ENCODE measurements at places on chromosomes 3 and 15.

GRCh38 chr3:104133630-104134029, 1233.1 kb upstream of the ALCAM start:
- no peak overlapping the region for H3K27ac ChIP-seq
- H3K4me1 ChIP-seq = no peaks in the 10 kb centered on the region
- no peak overlapping the region for H3K4me3 ChIP-seq
- no peaks in the 10 kb centered on the region for H3K36me3 ChIP-seq
- H3K27me3 ChIP-seq = no peaks in the 10 kb centered on the region

- H3K4me1 ChIP-seq = peaks cover 26% of the 10 kb centered on the region
- no peak for DNase-seq
- no peak overlapping the region for H3K4me3 ChIP-seq
- no peak overlapping the region for H3K27ac ChIP-seq
- H3K36me3 ChIP-seq = no peaks in the 10 kb centered on the region
These were observed 10.0 kb upstream of the ST6GAL1 start for GRCh38 chr3:186920301-186920700.

- no peaks in the 10 kb centered on the region for H3K27me3 ChIP-seq
- no peak overlapping the region for H3K27ac ChIP-seq
- no peaks in the 10 kb centered on the region for H3K36me3 ChIP-seq
- no peaks in the 10 kb centered on the region for H3K4me1 ChIP-seq
- no peak for DNase-seq
- no peak overlapping the region for H3K4me3 ChIP-seq
These were observed 613.3 kb upstream of the GOLIM4 start for GRCh38 chr3:168709073-168709472.

DNA sequence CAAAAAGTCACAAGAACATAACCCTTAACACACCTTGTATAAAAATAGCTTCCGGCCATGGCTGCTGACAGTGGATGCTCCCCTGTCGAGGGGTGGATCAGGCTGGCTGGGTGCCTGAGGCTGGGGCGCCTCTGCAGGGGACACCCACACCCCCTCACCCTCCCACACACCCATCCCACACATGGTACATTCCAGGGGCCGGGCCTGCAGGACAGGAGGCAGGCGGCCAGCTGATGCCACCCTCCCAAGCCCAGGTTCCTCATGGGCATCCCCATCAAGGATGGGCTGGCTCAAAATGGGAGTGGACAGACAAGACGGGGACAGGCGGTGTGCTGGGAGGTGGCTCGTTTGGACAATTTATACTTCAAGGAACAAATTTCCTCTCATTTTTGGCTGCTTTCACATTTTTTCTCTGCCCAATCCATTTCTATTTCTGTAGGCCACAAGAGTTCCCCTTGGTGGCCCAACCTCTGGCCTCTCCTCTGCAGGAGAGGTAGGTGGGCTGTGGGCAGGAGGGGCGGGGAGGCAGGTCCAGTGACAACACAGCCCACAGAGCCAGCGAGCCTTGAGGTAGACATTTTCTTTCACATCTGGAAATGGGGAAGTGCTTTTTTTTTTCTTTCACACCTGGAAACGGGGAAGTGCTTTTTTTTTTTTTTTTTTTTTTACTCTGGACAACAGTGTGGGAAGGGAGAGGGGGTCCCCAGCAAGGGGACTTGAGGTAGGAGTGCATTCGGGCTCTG, 23.3 kb downstream of the RNU5B-1 start:
- no peak overlapping the region for H3K4me3 ChIP-seq
- no peaks in the 10 kb centered on the region for H3K4me1 ChIP-seq
- peaks cover 36% of the 10 kb centered on the region for H3K27me3 ChIP-seq
- DNase-seq = no peak
- no peak overlapping the region for H3K27ac ChIP-seq

GRCh38 chr15:76203346-76204108, 107.7 kb downstream of the ETFA start:
- DNase-seq = no peak
- no peaks in the 10 kb centered on the region for H3K4me1 ChIP-seq
- H3K27ac ChIP-seq = peak overlapping the region; percentile 62

- DNase-seq = no peak
- no peak overlapping the region for H3K4me3 ChIP-seq
- H3K27ac ChIP-seq = no peak overlapping the region
- H3K4me1 ChIP-seq = no peaks in the 10 kb centered on the region
- no peaks in the 10 kb centered on the region for H3K27me3 ChIP-seq
These were observed 409.8 kb downstream of the ROBO2 start for GRCh38 chr3:77449459-77450350.

GRCh38 chr3:194504861-194505260, 18.1 kb upstream of the ATP13A3 start:
- H3K4me3 ChIP-seq = no peak overlapping the region
- no peak overlapping the region for H3K27ac ChIP-seq
- no peaks in the 10 kb centered on the region for H3K36me3 ChIP-seq
- DNase-seq = no peak
- H3K4me1 ChIP-seq = no peaks in the 10 kb centered on the region

DNA sequence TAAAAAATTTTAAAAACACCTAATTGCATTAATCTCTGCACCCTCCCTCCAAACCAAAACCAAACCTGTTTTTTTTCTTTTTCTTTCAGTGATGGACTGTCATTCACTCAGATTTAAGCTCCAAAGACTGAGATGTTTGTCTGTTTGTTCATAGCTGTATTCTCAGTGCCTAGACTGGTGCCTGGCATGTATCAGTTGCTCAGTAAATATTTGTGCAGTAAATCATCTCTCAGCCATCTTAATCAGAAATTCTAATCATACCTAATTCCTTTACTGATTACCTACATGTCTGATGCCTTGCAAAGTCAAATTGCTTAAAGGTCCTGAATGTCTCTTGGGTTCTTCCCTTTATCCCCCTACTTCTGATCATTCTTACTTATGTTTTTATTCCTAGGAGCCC, 138.8 kb downstream of the ZNF609 start:
- peak overlapping the region; percentile 44 for H3K27ac ChIP-seq
- peaks cover 59% of the 10 kb centered on the region for H3K4me1 ChIP-seq
- H3K27me3 ChIP-seq = no peaks in the 10 kb centered on the region
- H3K4me3 ChIP-seq = no peak overlapping the region

DNA sequence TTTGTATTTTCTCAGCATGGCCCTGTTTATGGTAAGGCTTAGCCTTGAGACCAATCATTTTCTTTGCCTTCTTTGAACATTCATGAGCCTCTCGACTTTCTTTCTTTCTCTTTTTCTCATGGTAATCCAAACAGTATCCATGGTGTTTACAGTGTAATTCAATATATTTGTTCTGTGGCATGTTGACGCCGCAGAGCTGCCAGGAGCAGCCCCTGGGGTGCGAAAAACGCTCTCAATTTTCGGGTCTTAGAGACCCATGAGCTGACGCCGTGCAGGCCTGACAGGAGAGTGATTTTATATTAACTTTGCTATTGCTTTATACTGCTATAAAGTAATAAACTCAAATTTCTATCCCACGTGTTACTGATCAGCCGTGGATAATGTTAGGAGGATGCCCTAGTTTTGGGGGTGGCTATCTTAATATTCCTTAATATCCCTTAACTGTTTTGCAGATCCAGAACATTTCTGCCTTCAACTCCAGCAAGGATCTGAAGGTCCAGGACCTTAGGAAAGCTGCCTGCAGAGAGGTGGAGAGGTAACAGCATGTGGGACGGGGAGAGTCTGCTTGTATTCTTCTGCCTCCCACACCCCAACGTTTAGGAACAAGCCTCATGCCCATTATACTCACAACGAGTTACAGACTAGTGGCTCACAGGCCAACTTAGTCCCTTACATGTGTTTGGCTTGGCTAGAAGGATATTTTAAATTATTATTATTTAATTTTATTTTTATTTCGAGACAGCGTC, 29.3 kb upstream of the MYO1E start:
- no peak overlapping the region for H3K27ac ChIP-seq
- H3K36me3 ChIP-seq = peaks cover 1% of the 10 kb centered on the region
- no peak overlapping the region for H3K4me3 ChIP-seq

DNA sequence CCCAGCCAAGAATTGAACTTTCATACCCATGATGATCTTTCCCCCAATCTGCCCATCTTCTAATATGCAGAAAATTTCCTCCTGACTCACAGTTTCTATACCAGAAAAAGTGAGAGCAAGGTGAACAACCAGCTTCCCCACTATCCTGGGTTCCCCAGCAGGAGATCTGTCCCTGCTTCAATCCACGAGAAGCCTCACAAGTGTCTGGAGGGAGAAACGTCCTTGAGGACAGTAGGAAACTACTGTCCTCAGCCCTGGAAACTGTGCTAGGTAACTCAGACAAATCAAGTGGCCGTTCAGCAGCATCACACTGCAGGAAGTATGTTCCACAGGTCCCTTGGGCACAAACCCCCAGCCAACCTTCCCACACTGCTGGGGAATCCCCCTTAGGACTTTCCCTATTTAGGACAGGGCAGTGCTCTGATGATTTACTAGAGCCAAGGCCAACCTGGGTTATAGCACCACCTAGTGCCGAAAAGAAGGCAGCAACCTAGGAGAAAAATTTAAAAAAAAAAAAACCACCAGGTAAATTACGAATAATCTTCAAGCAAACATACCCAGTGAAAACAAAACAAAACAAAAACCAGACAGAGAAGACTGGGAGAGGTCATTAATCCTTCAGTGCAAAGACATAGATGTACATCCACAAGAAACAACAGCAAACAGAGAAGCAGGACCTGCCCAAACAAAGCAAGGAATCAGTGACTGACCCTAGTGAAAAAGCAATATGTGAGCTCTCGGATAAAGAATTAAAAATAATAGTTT, 36.0 kb downstream of the MORC1 start:
- H3K36me3 ChIP-seq = no peaks in the 10 kb centered on the region
- H3K4me1 ChIP-seq = no peaks in the 10 kb centered on the region
- H3K27me3 ChIP-seq = peaks cover 69% of the 10 kb centered on the region
- DNase-seq = no peak
- H3K27ac ChIP-seq = no peak overlapping the region
- H3K4me3 ChIP-seq = no peak overlapping the region

GRCh38 chr15:71396536-71397125, 281.4 kb downstream of the THSD4 start:
- peaks cover under 1% of the 10 kb centered on the region for H3K36me3 ChIP-seq
- H3K27me3 ChIP-seq = peaks cover 33% of the 10 kb centered on the region
- H3K4me1 ChIP-seq = no peaks in the 10 kb centered on the region
- DNase-seq = no peak

DNA sequence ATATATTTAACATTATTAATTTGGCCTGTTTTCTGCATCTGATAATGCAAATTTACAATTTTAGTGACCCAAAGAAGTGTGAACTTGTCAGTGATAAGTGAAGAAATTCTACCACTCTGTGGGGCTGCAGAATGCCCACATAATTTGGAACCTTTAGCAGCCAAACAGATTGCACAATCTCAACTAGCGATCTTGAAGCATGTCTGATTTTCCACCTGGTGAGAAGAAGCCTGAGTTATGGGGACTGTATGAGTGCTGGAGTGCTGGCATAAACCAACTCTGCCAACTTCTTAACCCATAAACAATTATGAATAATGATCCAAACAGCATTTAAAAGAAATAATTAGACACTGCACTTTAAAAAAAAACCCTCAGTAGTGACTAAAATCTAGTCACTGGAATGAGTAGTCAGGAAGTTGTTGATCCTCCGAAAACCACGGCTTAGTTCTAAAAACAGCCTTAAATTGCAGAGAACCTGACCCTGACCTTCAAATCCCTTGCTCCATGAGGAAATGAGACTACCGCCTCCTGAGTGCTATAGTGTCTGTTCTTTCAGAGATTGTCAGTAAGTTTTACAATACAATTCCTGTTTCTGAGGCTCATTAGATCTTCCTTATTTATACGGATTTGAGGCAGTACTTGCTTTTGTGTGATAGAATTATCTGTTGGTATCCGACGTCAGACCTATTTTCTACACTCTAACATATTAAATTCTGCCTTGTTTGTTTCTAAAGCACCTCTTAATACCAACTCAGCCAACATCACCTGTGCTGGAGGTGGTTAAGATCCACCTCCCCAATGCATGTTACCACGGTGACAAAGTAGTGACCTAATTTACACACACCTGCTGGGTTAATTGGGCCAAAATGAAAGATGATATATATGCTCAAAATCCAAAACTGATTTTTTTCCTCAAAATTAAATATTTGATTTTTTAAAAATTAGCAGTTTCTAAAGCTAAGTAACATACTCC, 267.7 kb downstream of the ZBTB20 start:
- no peak overlapping the region for H3K4me3 ChIP-seq
- no peaks in the 10 kb centered on the region for H3K27me3 ChIP-seq
- no peaks in the 10 kb centered on the region for H3K36me3 ChIP-seq
- no peaks in the 10 kb centered on the region for H3K4me1 ChIP-seq

- H3K4me3 ChIP-seq = no peak overlapping the region
- DNase-seq = no peak
These were observed 102.5 kb downstream of the AKAP13 start for GRCh38 chr15:85482894-85483293.

DNA sequence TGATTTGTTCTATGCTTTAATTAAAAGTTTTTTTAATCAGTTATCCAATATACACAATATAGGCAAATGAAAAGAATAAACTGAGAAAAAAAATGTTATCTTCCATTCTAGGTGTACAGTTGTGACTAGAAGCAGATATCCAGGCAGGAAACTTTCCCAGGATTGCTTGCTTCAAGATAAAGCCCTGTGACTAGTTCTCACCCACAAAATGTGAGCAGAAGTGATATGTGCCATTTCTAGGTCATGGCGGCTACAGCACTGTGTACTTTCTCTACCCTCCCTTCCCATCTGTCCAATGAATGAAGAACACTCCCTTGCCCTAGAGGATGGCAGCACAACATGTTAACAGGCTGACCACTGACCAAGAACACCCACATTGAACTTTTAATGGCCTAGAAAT, 110.5 kb upstream of the STT3B start:
- H3K4me3 ChIP-seq = no peak overlapping the region
- H3K27me3 ChIP-seq = no peaks in the 10 kb centered on the region
- DNase-seq = no peak
- H3K4me1 ChIP-seq = no peaks in the 10 kb centered on the region

DNA sequence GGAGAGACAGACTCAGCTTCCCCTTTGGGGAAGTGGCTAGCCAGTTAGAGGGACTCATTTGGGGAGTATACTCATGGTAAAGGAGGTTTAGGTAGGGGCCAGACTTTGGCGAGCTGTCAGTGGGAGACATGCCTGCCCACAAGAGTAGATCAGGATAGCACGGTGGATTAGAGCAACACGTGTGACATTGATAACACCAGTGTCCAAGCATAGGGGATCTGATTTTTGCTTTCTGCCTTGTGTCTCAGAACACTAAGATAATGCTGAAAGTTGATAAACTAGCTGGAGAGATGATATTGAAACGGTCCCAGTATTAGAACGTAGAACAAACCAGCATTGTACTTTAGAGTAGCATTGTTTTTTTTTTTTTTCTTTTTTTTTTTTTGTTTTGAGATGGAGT, 25.9 kb downstream of the MAP6D1 start:
- H3K27me3 ChIP-seq = no peaks in the 10 kb centered on the region
- H3K4me1 ChIP-seq = no peaks in the 10 kb centered on the region
- peaks cover 30% of the 10 kb centered on the region for H3K36me3 ChIP-seq
- H3K4me3 ChIP-seq = no peak overlapping the region

DNA sequence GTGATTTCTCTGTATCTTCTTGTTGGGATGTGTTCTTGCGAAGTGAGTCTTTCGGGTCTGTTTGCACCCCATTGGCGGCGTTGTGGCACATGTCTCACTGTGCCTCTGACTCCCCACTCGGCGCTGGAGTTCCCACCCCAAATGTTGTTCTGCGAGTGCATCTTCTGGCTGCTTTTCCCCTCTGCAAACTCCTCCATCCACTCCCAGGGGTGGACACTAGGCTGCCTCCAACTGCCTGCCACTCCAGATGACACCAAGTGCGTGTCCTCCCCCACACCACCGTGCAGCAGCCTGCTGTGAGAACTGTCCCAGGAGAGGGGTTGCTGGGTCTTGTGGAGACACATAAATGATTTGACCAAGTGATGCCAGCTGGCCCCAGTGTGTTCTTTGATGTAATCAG, 17.6 kb downstream of the EFCC1 start:
- no peaks in the 10 kb centered on the region for H3K27me3 ChIP-seq
- H3K27ac ChIP-seq = peak overlapping the region; percentile 41
- H3K4me3 ChIP-seq = no peak overlapping the region
- H3K4me1 ChIP-seq = peaks cover 52% of the 10 kb centered on the region
- H3K36me3 ChIP-seq = no peaks in the 10 kb centered on the region
- DNase-seq = no peak

Measured in central memory CD8-positive, alpha-beta T cell (primary cell).